Esophagus mucosa (tissue), 1 donor: ENCODE measurements at places on chromosomes 1 and 21.

DNA sequence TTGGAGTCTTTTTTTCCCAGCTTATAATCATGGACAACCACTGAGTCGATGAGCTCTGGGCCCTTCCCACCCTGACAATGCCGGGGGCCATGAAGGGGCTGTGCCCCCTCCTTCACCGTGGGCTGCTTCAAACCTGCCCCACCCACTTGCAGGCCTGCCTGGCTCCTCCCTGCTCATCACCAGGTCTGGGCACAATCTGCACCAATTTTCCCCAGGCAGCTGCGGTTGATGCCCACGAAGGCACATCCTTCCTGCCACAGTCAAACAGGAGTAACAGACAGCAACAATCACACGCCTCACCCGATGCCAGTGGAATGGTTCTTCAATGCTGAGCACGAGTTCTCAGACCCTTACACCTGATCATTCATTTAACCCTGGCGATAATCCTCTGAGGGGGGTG is 18.9 kb downstream of the PGLYRP3 start:
- ATAC-seq: no peak

GRCh38 chr1:26959270-26959669 is 998 bp downstream of the KDF1 start:
- no peak for ATAC-seq

DNA sequence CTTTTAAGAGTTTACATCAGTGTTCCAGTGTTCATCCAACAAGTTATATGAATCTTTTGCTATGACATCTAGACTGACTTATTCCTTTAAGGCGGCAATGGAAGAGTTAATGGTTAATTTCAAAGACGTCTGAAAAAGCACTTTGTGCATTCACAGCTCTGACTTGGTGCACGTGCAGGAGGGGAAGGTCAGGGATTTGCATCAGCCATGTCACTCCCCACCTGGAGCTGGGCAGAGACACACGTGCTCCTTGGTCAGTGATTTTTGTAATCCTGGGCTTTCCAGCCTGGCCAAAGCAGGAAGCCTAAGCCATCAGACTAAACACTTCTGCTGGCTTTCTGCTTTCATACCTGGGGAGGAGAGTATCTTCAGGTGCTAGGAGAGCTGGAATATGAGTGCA is 96.3 kb downstream of the ST3GAL3 start:
- ATAC-seq: no peak

GRCh38 chr1:14615549-14616218 is 17.2 kb downstream of the KAZN start:
- no peak for ATAC-seq

DNA sequence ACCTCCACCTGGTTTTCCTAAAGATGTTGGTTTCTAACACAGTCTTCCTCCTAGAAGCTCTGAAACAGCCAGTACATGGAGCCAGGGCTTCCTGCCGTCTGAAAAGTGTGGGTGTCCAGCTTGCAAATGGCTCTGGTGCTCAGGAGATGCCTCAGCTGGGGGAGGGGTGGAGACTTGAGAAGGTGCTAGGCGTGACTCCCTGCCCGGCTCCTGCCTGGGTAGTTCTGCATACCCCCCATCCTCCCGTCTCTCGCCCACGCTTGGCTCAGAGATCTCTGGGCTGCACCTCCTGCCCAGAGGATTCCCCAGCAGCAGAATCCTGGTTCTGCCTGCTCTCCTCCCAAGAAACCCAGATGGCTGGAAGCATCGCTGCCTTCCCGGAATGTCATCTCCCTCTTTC is 16.9 kb downstream of the STUM start:
- ATAC-seq: no peak

DNA sequence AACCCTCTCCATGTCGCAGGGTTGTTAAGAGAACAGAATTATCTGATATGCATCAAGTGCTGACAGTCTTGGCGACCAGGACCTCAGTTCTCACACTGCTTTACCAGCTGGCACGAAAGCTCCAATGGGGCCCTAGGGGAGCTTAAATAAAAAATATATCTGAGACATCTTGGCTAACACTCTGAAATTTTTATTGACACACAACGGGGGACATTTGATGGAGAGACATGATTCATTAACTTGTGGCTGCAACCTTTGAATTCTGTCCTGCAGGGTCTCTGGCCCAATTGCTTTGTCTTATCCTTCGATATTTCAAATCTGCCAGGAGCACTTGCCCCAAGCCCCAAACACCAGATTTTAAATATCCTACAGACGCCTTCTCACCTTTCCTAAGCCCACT is 567.0 kb downstream of the AJAP1 start:
- no peak for ATAC-seq

DNA sequence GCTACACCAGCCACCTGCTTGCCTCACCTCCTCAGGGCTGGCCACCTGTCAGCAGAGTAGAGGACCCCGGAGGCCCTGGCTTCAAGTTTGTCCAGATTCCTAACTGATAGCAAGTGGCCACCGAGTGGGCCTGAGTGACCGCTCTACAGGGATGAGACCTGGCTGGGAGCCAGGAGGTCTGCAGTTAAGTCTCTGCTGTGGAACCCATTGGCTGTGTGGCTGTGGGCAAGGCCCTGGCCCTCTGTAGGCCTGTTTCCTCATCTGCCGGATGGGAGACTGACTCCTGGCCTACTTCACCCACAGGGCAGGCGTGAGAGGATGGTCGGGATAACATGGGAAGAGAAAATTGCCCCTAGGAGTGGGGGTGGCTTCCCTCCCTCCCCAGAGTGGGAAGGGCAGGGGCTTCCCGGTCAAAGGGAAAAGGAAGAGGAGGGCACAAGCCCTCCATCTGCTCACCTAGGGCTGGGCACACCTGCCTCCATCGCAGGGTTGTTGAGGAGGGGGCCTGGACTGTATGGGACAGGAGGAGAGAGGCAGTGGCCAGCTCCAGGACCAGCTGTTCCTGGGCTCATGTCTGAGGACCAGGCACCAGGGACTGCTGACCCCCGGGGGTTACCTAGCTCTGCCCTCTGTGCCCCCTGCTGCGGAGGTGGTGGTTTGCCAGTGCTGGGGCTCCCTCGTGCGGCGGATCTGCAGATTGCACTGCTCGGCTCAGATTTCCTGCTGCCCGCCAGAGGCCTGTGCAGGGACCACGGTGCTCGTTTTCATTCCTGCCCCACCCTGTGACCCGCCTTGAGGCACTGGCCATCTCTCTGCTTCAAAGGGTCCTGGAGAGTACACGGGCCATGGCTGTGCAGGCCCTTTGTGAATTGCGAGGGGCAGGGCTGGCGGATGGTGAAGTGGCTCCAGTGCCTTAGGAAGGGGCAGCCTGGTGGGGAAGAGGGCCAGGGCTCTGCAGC is 9.1 kb upstream of the MTFR1L start:
- ATAC-seq: peak; percentile 36

- no peak for ATAC-seq
Observed at GRCh38 chr1:113999799-114000198, 20.5 kb downstream of the OLFML3 start.

- ATAC-seq: peak; percentile 64
Observed at GRCh38 chr1:156487862-156488261, 12.7 kb downstream of the MEF2D start.

GRCh38 chr1:235327559-235328270 is at the start of gene ARID4B:
Gene ARID4B (minus strand): TSS chr1:235328179. CDS start chr1:235326919, 1,260 bp downstream.
- peak; percentile 1 for ATAC-seq

DNA sequence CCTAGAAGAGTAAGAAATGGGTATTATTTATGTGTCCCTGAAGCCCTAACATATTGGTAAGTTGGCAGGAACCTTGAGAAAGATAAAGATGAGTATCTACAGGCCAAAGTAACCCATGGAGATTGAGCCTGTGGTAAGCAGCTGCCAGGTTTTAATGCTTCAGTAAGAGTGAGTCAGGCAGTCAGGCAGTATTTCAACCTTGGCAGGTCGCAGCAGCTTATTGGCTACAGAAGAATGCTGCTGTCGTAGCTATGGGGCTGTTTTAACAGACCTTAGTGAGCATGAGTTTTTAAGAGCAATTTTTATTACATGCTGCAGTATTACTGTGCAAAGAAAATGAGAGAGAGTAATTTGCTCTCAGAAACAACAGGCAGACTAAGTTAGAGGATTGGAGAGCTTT is 10.3 kb upstream of the SLC30A10 start:
- peak; percentile 88 for ATAC-seq

- peak; percentile 28 for ATAC-seq
Observed at GRCh38 chr1:64956010-64956640, 10.2 kb downstream of the JAK1 start.

DNA sequence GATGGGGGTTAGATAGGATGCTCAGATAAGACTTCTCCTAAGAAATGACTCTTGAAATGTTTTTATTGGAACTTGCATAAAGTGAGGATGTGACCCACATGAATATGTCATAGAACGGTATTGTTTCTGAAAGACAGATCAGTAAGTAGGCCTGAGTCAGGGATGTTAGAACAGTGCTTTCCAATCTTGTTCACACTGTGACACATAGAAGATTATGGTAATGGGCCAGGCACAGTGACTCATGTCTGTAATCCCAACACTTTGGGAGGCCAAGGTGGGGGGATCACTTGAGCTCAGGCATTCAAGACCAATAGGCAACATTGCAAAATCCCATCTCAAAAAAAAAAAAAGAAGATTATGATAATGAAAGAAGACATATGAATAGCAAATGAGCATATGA is 32.9 kb downstream of the FMO4 start:
- no peak for ATAC-seq

DNA sequence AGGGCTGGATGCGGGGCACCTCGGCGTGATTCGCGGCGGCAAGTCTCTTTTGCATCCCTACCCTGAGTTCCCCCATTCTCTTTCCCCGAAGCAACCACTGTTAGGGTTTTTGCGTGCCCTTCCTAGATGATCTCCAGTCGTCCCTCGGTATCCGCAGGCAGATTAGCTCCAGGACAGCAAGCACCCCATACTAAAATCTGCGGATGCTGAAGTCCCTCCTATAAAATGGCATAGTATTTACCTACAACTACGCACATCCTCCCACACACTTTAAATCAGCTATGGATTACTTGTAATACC is 22.8 kb upstream of the CFAP126 start:
- ATAC-seq: no peak

DNA sequence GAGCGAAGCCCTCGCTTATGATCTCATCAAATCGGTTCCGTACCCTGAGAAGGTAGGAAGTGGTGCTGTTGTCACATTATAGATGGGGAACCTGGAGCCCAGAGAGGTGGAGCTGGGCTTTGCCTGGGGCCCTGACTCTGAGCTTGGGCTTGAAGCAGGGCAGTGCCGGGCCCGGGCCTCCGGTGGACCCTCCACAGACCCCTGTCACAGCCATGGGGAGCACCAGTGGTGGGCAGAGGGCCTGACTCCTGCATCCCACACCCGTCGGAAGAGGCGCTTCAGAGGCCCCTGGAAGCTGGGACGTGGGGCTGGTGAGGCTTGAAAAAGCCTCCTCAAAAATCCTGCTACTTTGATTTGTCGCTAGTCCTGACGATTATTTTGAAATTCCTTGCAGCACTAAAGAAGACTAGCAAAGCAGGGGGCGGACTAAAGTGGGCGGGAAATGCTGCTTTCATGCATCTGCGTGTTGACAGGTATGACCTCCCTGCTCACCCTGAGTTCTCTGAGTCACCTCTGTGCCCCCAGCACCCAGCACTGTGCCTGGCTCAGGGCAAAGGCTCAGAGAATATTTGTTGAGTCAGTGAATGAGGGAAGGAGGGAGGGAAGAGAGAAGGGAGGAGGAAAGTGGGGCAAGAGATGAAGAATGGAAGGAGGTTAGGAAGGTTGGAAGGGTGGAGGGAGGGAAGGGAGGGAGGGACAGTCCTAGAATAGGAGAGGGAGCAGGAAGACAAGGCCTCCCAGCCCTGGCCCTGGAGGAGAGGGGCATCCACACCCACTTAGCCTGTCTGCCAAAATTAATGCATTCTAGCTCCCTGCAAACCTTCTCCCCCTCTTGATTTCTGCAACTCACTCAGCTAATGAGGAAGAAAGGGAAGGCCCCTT is 262.8 kb upstream of the VAMP3 start:
- ATAC-seq: no peak

DNA sequence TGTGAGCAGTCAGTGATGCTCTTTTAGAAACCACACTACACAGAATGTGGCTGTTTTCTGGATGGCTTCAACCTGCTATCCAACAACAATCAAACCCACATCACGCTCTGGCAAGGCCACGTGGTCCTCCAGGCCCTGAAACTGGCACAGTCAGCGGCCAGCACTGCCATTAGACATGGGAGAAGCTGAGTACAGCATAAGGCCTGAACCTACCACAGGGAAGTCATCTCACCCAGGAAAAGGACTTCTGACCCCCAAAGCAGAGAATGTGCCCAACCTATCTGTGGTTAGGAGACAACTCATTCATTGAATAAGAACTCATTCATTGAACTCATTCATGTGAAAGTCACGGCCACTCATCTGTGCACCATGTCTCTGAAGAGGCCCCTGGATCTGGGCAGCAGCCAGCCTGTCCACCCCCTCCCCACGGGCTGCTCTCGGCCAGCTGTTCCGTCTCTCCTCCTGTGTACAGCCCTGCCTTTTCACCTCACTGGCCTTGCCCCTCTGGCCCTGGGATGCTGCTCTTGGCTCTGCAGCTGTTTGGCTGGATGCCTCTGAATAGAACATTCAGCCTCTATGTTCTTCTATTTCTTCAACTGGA is 41.1 kb downstream of the C1orf198 start:
- ATAC-seq: no peak

- ATAC-seq: no peak
Observed at GRCh38 chr1:208045463-208046260, 134.7 kb upstream of the CD34 start.

- no peak for ATAC-seq
Observed at GRCh38 chr1:151133018-151133806, 13.2 kb downstream of the SEMA6C start.

GRCh38 chr1:10834770-10835412 is 38.4 kb upstream of the CASZ1 start:
- no peak for ATAC-seq

DNA sequence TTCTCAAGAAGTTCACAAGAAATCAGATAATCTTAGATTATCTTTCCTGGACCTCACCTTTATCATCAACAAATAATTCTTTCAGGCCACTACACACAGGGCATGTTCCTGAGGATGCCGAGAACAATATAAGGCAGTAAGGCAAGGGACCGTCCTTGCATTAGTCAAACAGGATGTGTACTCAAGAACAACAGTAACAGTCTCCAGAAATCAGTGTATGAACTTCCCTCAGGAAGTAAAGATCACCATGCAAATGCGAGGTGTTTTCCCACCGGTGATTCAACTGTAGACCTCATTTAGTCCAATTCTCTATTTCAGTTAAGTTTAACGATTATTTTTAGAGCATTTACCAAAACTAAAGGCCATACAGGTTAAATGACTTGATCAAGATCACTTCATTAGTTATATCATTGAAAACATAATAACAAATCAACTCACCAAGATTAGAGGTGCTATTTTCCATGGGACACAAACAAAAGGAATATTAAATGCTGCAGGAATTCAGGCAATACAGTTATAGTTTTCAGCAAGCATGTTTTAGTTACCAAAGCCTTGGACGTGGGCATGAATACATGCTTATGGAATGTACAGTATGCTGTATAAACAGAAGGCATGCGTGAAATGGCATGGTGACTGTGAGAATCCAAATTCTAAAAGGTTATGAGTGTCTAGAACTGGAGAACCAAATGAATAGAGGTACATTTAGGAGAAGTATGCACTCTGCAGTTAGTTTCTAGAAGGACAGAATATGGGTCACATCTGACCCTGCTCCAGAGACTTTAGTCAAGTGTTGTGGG is 145.2 kb downstream of the TNR start:
- no peak for ATAC-seq

GRCh38 chr1:220294846-220295301 is 22.6 kb upstream of the RAB3GAP2 start:
- no peak for ATAC-seq
